ENCODE measurements at places on chromosomes 11 and 22.

DNA sequence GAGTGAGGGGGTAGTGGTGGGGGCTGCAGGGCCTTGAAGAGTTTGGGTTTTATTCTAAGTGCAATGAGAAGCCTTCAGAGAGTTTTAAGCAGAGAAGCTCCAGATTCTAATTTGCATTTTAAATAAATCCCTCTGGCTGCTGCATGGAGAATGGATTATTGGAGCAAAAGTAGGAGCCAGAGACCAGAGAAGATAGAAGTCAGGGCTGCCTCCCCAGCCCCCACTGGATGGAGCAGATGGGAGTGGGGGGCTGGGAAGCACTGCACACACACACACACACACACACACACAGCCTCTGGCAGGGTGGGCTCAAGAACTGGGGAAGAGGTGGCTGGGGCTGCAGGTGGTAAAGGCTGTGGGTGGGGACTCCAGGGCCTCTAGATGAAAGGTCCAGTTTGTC, 75.6 kb downstream of the TSPAN18 start:
- DNase-seq: no peak

- DNase-seq: peak; percentile 61
These were observed 28.1 kb upstream of the FBXO3 start for GRCh38 chr11:33802194-33802950.

GRCh38 chr11:26950260-26950719, 43.6 kb upstream of the FIBIN start:
- no peak for DNase-seq

DNA sequence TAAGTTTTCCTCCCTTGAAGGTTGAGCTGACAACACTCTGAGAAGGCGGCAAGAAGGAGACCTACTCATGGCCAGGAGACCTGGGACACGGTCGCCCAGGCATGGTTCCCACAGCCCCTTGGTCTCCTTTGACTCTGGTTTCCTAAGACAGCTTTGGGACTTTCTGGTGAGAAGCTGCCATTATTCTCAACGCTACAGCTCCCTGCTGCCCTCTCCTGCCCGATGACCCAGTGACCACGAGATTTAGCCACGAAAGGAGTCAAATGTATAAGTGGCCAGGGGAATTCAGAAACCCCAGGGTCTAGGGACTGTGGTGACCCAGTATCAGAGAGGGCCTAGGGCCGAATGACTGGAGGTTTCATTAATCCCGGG, 699 bp upstream of the SDF2L1 start:
- no peak for DNase-seq

GRCh38 chr22:36334821-36335603, 52.8 kb downstream of the MYH9 start:
- DNase-seq: no peak

DNA sequence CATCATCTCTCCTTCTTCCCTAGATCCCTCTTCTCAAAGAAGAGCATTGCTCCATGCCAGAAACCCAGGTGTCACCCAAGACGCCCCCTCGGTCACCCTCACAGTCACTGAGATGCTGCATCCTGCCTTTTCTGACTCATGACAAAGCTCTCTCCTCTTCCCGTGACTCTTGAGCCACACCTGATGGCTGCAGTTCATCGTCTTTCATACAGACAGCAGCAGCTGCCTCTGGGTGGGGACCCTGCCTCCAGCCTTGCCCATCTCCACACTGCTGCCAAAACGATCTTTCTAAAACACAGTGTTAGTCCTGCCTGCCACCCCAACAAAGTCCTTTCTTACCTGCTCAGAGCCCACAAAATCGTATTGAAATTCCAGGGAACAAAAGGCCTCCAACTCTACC, 44.8 kb downstream of the BUD13 start:
- no peak for DNase-seq

DNA sequence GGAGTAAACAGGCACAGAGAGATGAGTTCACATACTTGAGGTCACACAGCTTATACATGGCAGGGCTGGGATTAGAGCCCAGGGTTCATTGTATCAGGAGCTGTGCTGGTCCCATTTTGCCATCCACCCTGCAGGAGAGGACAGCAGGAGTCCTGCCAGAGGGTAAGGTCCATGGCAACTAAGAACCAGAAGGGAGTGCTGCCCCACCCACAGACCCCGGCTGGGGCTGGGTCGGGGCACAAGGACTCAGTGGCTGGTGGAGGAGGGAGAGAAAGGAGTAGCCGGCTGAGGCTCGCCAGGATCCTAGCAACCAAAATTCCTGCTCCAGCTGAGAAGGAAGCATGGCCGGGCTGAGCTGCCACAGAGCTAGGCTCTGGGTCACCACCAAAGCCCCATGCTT, 25.9 kb upstream of the TP53I11 start:
- DNase-seq: no peak

- no peak for DNase-seq
These were observed 527.0 kb downstream of the SOX6 start for GRCh38 chr11:15829312-15829711.

DNA sequence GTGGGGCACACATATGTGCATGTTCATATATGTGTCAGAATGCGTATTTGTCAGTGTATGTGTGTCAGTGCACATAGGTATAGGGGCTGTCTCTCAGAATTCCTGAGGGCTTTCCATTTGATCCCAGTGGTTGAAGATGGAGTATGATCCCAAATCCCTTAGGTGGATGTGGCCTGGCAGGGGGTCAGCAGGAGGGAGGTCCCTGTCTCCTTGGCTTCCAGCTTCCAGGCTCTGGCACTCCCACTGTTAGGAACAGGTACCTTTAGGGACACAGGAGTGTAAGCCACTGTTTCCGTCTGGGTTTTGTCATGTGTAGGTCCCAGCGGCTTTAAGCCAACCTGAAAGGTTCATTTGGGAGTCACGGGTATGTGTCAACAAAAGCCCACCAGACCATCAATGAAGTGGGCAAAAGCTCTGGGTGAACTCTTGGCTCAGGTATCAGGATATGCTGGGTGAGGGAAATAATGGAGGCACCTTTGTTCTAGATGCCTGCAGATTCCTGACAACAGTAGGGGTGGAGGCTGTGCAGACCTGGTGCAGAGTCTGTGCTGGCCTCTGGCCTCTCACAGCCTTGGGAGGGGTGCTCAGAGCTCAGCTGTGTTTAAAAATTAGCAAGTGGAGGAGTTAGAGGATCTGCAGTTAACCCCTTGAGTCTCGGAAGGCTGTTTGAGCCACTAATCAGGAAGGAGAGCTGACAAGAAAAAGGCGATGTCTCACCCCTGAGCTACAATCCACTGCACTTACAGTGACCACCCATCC, 9.0 kb downstream of the KCNQ1OT1 start:
- DNase-seq: no peak

Measured in Panc1 (cell line).